ENCODE measurements at places on chromosomes 2 and 18.
A peak's percentile ranks its signal among the peaks of the same experiment; 100 is the strongest.

- DNase-seq, result no peak
These were observed 4.2 kb upstream of the PSD4 start for GRCh38 chr2:113169586-113169985.

- no peak for DNase-seq
These were observed 19.5 kb downstream of the RBKS start for GRCh38 chr2:27870724-27871123.

GRCh38 chr2:45218931-45219339 lies 209.7 kb upstream of the SIX2 start:
- DNase-seq, result no peak

- no peak for DNase-seq
These were observed 5.4 kb downstream of the CCDC141 start for GRCh38 chr2:179044500-179044899.

GRCh38 chr18:47953471-47953931 lies 23.0 kb upstream of the SMAD2 start:
- peak; percentile 87 for DNase-seq

- no peak for DNase-seq
These were observed 16.2 kb upstream of the ZCCHC2 start for GRCh38 chr18:62506495-62507143.
